Foreskin keratinocyte (primary cell): ENCODE measurements at places on chromosomes 2 and 18. TPM values are rescaled to one million over a fixed set of nuclear protein-coding genes. Genes with fewer than 3 reads are reported as not detected.

HEATR5B gene
- 11.5 and 11.7 TPM in 2 replicates for total RNA-seq

PECR gene
- total RNA-seq = 8.1 and 8.6 TPM in 2 replicates

ANKRD36 gene
- 10.5 and 12.1 TPM in 2 replicates for total RNA-seq

DQX1 gene
- total RNA-seq = 2.5 and 4.2 TPM in 2 replicates

HTR2B gene
- not detected in 2 replicates for total RNA-seq

ECEL1 gene
- total RNA-seq = not detected in 2 replicates

HIBCH gene
- total RNA-seq = 15.9 and 16.8 TPM in 2 replicates

NIF3L1 gene
- total RNA-seq = 38.6 and 43.5 TPM in 2 replicates

CNTNAP5 gene
- not detected in 2 replicates for total RNA-seq

IL36A gene
- total RNA-seq = not detected in 2 replicates

RPL37A gene
- total RNA-seq = 3,814 and 4,088 TPM in 2 replicates

FOXD4L1 gene
- total RNA-seq = 0.03 and 0.11 TPM in 2 replicates

TMEM200C gene
- total RNA-seq = 0.14 TPM in 1 of 2 replicates, not detected in the other

RAX gene
- not detected in 2 replicates for total RNA-seq

SCN9A gene
- total RNA-seq = 0.39 and 0.85 TPM in 2 replicates

CCDC74B gene
- 4.9 and 9.7 TPM in 2 replicates for total RNA-seq

KYNU gene
- 0.39 and 3.6 TPM in 2 replicates for total RNA-seq

CD226 gene
- 0.60 and 0.75 TPM in 2 replicates for total RNA-seq

RAB6D gene
- 0.07 TPM in 2 replicates for total RNA-seq

PLA2R1 gene
- 9.9 and 10.8 TPM in 2 replicates for total RNA-seq

CFC1 gene
- total RNA-seq = not detected in 2 replicates

IL1RL2 gene
- total RNA-seq = 1.7 and 1.8 TPM in 2 replicates
